ENCODE measurements at places on chromosomes 4 and X.

DNA sequence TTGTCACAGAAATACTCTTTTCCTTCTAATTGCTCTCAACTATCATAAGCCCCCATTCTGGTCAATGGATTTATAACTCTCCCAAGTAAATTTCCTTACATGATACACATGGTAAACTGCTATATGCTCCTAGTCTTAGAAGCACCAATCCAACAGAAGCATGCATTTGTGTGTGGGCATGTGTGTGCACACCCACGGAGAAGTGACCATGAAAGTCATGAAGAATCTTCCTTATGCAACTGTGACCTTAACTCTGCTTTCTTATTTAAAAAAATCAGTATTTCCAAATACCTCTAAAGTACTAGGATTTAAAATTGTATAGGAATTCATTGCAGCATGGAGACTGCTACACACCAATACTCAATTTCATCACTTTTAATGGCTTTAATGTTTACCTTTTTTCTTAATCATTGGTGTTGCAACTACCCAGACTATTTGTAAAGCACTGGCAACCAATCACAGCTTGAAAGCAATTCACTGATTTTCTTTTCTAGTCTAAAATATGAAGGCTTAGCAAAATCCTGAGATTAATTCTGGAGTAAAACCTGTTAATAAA lies 47.6 kb downstream of the MAML3 start:
- no peak for DNase-seq

- DNase-seq: no peak
These were observed 4.0 kb upstream of the SLC10A7 start for GRCh38 chr4:146525754-146526153.

DNA sequence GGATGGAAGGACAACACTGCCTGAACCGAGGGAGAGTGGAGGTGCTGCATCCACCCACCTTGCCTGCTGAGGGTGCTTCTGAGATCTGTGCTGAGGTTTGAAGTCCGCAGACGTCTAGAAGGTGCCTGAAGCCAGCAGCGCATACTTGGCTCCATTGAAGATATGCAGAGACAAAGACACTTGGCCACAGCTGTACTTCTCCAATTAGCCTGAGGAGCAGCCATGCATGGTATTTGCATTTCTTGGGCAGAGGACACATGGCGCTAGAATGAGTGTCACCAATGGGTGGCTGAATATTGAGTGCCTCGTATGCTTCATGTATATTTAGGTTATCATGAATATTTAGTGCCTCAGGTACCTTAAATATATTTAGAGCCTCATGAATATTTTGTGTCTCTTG lies 128.7 kb upstream of the ATP6AP2 start:
- DNase-seq: no peak

GRCh38 chr4:55143858-55144257 lies 18.5 kb upstream of the KDR start:
- no peak for DNase-seq

GRCh38 chrX:114101081-114101480 lies 482.8 kb upstream of the HTR2C start:
- DNase-seq: no peak

DNA sequence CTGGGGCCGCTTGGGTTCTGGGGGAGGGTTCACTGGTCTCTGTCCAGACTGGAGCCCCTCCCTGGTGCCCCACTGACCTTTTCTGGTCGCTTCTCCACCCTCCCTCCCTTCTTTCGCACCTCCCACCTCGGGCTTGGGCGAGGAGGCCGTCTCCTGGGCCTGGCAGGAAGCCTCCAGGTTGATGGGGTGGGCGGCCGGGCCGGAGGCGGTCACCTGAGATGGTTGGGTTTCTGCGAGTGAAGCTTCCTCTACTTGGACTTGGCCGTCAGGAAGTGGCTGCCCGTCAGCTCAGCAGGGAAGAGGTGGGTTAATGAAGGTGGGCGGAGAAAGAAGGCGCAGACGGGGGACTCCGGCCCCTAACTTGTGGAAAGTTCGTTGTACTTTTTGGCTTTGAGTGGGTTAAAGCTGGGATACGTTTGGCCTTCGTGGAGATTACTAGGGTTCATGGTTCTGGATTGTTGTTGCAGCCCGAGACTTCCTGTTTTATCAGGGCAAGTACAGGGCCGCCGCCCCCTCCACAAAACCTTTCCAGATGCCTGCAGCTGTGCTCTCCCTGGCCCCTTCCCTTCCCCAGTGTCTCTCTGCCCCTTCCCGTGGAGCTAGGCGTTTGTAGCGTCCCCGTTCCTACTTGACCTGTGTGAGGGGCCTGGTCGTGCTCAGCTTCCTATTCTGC lies 1.2 kb downstream of the AKAP17A start:
- no peak for DNase-seq

Measured in NCI-H1417 treated with DMSO at 0.1 percent for 48 hours (cell line).